ELF-1 (cell line): ENCODE measurements at places on chromosomes 16 and 17.

DNA sequence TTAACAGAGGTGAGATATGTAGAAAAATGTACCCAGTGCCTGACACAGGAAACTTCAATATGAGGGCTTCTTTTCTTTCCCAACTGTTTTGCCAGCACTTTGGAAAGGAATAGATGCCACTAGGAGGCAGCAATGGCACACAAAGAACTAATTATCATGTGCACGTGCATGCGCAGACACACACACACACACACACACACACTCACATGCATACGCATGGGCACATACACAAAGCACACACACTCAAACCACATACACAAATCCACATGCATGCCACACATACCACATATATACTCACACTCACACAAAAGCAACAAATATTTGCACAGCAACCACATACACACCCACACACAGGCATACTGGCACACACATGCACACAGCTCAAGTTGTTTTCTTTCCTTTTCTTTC lies 8.8 kb upstream of the CEP112 start:
- peak; percentile 41 for DNase-seq

DNA sequence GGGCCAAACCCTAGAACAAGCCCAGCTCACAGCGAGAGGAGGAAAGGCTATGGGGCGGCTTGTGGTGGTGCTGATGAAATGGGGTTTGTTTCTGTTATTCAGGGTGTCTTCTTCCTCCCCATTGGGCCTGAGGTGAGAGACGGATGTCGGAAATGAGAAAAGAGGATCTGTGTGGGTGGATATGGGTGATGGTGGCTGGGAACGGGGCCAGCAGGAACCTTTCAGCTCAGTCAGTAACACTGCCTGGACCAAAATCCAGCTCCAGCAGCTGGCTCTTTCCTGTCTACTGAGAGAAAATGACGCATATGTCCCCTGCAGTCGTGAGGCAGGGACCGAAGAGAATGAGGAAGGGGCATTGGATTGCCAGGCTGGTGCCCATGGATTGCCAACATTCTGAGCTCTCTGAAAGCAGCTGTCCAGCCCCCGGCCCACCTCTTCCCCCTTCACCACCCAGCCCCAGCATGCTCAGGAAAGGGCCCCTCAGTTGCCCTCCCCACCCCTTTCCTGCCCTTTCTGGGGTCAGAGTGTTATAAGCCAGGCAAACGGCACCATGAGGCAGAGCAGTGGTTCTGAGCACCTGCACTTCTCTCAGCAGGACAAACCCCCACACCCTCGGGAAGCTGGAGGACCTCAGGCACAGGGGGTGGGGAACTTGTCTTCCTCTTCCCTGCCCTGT lies 4.0 kb downstream of the MYH3 start:
- no peak for DNase-seq

DNA sequence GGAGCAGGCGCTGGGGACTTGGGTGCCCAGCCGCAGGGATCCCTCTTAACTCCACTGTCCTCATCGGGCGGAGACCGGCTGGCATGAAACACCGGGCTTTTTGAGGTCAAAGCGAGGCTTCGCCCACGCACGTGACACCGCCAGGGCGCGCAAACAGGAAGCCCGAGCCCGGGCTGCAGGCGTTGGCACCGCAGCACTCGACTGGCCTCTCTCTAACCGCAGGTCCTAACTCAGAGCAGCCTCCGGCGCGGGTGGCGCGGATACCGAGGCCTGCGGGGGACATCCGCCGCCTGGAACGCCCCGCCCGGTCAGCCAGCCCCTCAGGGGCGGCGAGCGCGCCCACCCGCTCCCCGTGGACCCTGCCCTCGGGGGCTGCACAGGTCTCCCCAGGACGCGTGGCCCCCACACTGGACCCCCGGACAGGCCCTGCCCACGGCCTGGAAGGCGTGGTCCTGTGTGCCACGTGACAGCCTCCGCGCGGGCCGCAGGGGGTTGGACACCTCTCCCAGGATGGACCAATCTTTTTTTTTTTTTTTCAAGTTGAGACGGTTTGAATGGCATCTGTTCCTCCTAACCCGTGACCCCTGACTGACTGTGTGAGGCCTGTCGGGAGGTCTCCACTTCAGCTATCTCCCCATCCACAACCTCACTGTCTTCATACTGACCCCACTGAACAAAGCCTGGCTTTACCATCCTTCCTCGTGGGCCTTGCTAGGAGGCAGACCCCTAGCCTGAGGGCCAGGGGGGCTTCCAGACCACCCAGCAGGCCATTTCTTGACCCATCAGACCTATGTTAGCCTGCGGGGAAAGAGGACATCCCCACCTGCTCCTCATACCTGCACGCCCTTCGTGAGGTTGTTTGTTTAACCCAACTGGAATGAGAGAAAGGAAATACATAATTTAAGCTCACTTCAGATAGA lies 8.4 kb upstream of the SLC47A2 start:
- DNase-seq, result no peak

DNA sequence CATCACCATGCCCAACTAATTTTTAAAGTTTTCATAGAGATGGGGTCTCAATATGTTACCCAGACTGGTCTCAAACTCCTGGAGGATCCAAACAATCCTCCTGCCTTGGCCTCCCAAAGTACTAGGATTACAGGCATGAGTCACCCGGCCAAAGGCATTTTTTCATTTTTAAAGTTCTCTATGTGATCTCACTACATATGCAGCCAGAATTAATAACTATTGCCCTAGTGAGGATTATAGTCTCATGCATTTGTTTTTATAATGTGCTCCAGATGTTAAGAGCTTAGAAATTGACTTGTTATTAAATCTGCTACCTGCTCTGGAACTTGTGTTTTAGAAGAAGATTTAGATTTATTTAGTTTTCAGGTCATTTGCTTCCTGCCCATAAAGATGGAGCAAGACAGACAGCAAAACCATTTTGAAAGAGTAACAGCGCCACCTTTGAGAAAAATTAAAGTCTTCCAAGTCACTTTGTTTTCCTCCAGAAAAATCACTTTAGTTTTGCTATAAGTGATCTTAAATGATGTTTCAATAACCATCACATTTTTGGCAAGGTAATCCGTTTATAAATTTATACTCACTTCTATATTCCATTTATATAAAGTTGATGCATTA lies 79.5 kb downstream of the CA4 start:
- DNase-seq, result no peak

DNA sequence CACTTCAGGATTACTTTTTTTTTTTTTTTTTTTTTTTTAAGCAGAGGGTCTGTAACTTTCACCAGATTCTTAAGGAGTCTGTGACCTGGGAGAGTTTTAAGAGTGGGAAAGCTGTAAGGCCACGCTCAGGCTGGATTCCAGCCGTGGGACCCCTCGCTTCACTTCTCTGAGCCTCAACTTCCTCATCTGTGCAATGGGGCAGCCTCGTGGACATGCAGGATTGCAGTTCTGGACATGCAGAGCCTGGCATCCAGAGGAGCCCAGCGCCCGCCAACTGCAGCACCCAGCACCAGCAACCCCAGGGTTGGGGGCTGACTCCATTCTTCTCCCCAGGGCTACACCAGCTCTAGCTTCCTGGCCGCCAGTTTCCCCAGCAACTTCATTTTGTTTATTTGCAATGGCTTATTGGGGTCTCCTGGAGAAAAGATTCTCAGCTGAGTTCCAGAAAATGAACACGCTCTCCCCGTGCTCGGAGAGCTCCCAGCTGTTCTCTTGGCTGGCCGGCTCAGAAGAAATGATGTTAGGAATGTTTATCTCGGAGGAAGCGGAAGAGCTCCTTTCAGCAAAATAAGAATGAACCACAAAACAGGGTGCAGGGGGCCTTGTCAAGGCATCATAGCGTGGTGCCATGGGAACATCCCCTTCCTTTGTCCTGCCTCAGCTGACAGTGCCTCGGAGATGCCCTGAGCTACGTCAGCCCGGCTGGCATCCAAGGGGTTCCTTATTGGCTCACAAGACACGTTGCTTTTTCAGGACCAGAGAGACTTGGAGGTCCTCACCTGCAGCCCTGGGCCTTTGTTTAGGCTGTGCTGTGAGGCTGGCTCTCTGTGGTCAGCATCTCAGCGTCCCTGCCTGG lies 22.9 kb upstream of the ZCCHC14 start:
- no peak for DNase-seq

- DNase-seq, result no peak
Measured at GRCh38 chr16:14063618-14064581, 7.2 kb upstream of the MRTFB start.

GRCh38 chr16:84109598-84110335 lies 7.0 kb downstream of the MBTPS1 start:
- no peak for DNase-seq

DNA sequence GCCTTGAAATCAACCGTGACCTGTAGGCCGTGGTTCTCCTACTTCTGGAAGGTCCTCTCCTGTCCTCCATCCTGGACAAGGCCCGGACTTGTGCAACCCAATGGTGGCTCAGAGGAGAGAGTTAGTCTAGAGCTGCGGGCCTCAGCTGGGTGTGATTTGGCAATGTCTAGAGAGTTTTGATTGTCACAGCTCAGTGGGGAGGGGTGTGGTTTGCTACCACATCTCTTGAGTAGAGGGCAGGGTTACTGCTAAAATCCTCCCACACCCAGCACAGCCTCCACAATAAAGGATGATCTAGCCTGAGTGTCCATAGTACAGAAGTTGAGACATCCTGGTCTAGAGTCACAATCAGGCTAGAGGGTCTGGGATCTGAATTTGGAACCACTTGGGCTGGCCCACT lies 40.3 kb downstream of the MYH13 start:
- no peak for DNase-seq

GRCh38 chr17:20046629-20047028 lies 37.5 kb downstream of the SPECC1 start:
- peak; percentile 21 for DNase-seq

GRCh38 chr16:5619304-5619703 lies 521.7 kb upstream of the EEF2KMT start:
- DNase-seq, result no peak

GRCh38 chr17:46264456-46265198 lies 30.3 kb upstream of the LRRC37A start:
- peak; percentile 67 for DNase-seq

DNA sequence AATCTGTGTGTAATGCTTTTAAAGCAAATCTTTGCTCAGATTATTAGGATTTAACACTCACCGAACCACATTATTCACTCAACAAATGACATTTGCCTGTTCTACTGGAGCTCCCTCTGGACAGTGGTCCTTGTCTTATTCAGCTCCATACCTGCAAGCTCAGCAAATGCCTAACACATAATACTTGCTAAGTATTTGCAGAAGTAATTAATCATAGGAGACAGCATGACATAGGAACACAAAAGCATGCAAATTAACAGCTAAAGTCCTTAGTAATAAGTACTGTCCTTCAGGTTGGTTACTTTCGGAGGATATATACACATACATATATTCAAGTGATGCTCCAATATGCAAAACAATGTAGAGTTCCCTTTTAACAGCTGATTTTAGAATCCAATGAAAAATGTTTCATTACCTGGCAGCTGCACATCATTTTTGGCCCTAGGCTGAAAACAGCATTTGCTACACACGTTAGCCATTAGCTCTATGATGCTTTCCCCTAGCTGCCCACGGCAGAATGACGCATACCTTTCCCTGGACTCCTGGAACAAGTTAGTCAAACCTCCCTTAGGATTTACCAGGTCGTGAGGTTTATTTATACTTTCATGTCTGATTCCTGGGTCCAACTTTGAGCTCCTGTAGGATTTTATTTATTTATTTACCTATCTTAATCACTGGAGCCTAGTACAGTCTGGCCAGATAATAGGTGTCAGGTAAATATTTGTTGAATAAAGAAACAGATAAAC lies 8.6 kb downstream of the BRD7 start:
- DNase-seq, result no peak

DNA sequence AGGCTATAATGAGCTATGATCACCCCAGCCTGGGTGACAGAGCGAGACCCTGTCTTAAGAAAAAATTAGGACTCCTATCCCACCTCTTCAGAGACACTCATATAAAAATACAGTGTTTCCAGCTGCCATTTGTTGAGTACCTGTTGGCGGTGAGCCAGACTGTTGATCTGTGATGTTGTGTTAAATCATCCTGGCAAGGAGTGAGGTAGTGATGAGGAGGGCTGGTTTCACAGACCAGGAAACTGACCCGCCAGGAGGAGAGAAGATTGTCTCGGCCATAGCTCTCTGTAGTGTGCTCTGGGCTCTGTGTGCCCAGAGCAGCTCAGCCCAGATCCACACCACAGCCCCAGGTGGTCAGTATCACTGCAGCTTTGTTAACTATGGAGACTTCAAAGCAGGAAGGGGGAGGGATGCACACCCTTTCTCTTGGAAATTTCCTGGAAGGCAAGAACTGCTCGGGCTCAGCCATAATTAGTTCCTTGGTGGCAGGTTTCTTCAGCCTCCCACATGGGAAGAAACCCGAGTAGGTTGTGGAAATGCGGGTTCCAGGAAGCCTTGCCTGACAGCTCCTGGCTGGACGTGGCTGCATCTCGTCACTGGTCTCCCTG lies 343.0 kb downstream of the SNX29 start:
- DNase-seq, result peak; percentile 50

GRCh38 chr16:50881956-50882355 lies 140.1 kb downstream of the CYLD start:
- DNase-seq, result no peak

GRCh38 chr16:72942021-72942420 lies 105.9 kb downstream of the ZFHX3 start:
- DNase-seq, result no peak

DNA sequence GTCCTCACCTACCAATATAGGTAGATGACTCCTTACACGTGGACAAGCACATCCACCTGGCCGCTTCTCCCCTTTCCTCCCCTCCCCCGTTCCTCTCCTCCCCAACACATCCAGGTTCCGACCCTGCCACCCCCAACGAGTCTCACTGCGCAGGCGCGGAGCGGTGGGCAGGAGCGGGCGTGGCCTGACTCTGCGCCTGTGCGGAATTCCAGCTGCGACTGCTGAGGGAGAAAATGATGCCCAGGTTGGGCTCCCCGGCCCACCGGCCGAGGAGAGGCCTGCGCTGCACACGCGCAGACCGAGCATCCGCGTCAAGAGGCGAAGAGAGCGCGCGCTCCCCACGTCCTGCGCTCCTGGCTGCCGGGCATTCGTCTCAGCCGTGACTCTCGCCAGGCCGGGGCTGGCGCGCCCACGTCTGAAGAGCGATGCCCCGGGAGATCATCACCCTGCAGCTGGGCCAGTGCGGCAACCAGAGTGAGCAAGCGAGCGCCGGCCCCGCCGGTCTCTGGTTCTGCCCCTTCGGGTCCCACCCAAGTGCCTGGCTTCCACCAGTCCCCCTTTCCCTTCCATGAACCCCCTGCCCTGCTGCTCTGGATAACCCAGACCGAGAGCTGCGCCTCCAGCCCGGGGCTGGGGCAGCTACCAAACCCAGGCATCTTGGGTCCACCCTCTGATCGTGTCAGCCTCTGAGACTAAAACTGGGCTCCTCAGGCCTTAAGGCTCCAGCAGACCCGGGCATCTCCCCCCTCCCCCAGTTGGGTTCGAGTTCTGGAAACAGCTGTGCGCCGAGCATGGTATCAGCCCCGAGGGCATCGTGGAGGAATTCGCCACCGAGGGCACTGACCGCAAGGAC lies at the start of gene TUBG2:
TUBG2 (plus strand) TSS at position 206 of the 853 bp plus-strand sequence; CDS start at position 426, 220 bp downstream.
- peak; percentile 95 for DNase-seq

GRCh38 chr17:79947351-79948031 lies 88.2 kb downstream of the TBC1D16 start:
- no peak for DNase-seq

- no peak for DNase-seq
Measured at GRCh38 chr16:13913374-13914292, 6.3 kb upstream of the ERCC4 start.
